ENCODE measurements at places on chromosomes 13 and 19.

DNA sequence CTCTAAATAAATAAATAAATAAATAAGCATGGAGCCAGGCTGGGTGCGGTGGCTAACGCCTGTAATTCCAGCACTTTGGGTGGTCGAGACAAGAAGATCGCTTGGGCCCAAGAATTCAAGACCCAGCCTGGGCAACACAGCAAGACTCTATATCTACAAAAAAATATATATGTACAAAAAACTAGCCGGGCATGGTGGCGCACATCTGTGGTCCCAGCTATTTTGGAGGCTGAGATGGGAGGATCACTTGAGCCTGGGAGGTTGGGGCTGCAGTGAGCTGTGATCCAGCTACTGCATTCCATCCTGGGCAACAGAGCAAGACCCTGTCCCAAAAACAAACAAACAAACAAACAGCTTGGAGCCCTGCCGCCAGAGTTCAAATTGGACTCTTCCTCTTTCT is 2.7 kb downstream of the ACTMAP start:
- no peak for DNase-seq

GRCh38 chr19:48512504-48513288 is 1.1 kb upstream of the LMTK3 start:
- DNase-seq, result peak; percentile 39

- no peak for DNase-seq
These were observed 97.1 kb upstream of the UBAC2 start for GRCh38 chr13:99103536-99103935.

GRCh38 chr19:27846944-27847343 is 1366.0 kb downstream of the UQCRFS1 start:
- no peak for DNase-seq

DNA sequence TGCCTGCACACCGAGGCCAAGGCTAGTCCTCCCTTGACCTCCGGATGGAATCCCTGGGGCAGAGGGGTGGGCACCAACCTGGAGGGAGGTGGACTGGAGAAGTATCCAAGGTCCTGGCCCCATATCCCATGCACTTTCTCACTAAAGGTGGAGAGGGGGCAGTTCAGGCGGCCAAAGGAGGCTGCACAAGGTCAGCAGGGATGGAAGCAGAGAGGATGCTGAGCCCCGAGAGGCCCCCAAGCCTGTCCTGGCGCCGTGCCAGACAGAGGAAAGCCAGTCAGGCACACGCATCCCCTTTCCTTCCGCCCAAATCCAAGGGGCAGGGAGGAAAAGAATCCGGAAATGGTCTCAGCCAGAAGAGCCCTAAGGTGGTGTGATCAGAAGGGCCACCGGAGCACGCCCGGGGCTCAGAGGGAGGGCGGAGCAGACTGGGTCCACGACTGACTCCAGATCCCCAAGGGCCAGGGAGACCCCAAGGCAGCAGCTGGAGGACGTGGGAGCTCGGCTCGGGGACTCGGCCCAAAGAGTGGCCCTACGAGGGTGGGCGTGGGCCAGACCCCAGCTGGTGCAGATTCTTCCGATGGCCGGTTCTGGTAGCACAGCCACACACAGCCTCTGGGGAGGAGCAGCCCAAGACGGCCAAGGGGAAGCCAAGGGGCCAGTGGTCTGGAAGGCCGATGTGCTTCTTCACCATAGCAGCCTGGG is 60.0 kb downstream of the MLLT1 start:
- DNase-seq, result no peak

GRCh38 chr19:15200553-15201364 is at the start of gene NOTCH3:
Gene NOTCH3 (minus strand): TSS chr19:15200995. CDS start chr19:15200905, 90 bp downstream.
- DNase-seq, result no peak

GRCh38 chr13:33690354-33690753 is 127.6 kb upstream of the RFC3 start:
- DNase-seq, result no peak

DNA sequence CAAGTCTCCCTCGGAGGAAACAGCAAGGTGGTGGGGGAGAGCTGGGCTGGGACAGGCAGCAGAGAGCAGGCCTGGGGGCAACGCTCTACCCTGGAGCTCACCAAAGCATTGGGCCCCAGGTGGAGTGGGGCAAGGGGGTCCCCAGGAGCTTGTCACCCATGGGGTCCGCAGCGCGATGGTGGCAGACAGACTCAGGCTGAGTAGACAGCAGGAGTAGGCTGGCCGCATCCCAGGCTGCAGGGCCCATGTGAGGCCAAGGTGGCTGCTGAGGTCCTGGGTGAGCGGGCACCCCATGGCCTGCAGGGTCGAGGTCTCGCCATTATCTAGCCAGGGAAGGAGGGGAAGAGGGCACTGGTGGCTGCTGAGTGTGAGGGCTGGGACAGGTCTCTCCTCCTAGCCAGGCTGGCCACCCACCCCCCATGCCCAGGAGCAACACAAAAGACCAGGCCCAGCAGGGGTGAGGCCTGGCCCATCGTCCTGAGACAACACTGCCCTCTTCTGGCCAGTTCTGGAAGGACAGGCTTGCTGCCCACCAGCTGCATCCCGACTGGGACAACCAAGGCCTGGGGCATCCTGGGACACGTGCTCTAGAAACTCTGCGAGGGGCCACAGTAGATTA is 33.1 kb downstream of the CEBPG start:
- peak; percentile 71 for DNase-seq

Data from CD4-positive, alpha-beta T cell treated with Interleukin-21 for 1 hour (primary cell).